D341Med (cell line): ENCODE measurements at places on chromosomes 11 and 22.
A peak's percentile ranks its signal among the peaks of the same experiment; 100 is the strongest.

DNA sequence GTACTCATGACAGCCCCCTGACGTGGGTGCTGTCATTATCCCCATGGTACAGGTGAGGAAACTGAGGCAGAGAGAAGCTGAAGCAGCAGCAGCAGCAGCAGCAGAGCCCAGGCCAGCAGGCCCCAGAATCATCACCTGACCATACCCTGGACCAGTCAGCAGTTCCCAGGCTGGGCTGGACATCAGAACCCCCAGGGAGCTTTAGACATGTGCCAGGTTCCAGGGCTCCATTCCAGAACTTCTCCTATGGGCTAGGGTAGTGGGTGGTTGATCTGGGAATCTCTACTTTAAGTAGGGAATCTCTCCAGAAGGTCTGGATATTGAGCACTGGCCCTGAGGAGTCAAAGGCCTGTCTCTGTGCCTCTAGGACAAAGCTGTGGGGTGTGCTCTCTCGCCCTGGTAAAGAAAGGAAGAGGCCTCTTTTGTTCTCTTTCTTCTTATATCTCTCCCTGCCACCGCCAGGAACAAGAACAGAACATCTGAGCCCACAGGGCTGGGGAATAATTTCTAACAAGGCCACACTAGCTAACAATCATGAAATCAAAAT, 26.6 kb downstream of the MAFF start:
- DNase-seq = no peak

- DNase-seq = no peak
Measured at GRCh38 chr22:41429232-41429950, 17.2 kb downstream of the TOB2 start.

- no peak for DNase-seq
Measured at GRCh38 chr11:35650467-35650866, 12.1 kb upstream of the TRIM44 start.

DNA sequence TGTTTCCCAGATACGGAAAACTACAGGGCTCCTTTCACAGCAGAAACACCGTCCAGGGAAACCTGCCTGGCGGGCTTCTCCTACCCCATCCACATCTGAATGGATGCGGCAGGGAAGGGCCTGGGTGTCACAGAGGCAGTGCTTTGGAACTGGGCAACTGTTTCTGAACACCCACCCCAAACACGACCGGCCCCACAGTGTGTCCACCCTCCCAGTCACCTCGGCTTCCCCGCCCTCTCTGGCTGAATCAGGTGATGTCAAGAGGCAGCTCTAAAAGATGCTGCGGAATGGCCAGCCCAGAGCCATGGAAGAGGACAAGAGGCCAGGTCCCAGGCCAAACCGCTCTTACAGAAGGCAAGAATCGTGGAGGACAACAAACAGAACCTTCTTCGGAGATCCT, 22.0 kb downstream of the IFT27 start:
- DNase-seq = no peak

GRCh38 chr11:1341928-1342524, 32.6 kb upstream of the TOLLIP start:
- no peak for DNase-seq

GRCh38 chr11:122155765-122156527, 39.9 kb upstream of the BLID start:
- no peak for DNase-seq

DNA sequence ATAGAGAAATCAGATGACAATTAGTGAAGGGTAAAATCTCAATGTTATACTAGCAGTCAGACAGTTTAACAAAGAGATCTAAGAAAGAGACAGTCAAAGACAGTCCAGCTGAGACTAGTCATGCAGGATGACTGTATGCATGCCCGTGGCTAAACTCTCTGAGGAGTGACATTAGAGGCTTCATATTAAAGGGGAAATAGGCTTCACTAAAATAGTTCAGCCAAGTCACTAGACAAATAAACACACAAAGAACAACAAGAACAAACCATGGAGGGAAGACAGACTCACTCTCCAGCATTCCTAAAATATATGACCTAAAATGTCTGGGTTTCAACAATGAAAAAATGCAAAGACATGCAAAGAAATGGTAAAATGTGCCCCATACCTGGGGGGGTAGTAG, 18.6 kb upstream of the APLNR start:
- DNase-seq = no peak

DNA sequence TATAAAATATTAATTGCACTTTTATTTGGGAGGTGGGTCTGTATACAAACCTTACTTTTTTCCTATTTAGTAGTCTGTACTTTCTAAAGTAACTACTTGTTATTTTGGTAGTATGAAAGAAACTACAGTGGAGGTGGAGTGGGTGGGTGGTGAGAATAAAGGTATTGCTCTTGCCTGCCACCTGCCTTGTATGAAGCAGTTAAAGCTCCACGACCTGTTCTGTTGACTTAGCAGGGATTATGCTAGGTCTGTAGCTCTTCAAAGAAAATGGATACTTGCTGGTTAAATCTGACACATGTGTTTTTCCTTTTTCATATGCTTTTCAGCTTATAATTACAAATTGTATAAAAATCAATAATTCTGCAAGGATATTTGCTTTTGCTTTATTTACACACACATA, 111.9 kb downstream of the EHF start:
- no peak for DNase-seq

DNA sequence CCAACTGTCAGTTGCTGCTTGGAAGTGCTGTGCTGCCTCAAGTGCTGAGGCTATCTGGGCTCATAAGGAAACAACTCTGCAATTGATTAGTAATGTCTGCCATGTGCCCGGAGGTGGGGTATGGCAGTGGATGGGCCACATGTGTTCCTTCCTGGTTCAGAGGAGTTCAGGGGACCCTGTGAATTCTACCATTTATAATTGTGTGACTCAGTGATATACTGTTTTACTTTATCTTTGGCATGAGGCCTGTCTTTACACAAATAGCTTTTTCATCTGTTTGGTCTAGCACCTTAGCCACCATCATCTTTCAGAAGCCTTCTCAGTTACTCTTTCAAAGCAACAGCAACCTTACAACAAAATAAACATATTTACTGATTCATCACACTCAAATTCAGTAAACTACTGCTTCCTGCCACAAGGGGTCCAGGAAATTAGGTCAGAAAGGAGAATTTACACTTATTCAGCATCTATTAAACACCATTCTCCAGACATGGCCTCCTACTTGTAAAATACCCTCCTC, 20.9 kb downstream of the DKK3 start:
- no peak for DNase-seq

DNA sequence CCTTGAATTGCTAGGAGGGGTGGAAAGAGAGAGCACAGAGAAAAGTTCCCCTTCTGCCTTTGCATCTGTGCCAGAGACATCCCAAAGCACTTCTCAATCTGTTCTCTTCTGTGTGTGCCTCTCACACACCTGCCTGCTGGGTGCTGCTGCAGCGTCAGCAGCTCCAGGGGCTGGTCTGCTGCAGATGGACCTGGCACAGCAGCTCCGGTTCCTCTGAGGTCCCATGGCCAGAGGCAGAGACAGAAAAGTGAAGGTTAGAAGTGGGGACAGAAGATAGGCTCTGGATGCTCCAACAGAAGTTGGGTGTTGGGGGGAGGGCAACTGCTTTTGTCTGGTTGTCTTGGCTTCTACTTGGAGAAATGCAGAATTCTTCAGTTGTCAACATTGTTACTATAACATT, 48.9 kb upstream of the KIRREL3 start:
- DNase-seq = no peak

DNA sequence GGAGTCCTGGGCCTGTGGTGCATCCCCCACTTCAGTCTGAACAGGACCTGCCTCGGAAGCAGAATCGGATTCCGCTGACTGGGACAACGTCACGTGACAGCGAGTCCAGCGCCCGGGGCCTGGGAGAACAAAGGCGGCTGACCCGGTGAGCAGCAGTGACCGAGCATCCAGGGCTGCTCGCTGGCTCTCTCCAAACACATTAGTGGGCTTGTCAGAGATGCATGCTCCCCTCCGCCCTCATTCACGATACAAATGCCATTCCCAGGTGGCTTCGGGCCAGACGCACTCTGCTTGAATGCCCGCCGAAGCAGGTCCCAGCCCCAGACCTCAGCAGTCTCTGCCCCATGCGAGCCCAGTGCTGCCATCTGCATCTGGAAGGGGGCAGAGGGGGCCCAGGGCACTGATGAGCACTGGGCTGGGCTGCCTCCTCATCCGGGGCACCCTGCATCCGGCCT, 91.0 kb downstream of the WNT7B start:
- DNase-seq = no peak

DNA sequence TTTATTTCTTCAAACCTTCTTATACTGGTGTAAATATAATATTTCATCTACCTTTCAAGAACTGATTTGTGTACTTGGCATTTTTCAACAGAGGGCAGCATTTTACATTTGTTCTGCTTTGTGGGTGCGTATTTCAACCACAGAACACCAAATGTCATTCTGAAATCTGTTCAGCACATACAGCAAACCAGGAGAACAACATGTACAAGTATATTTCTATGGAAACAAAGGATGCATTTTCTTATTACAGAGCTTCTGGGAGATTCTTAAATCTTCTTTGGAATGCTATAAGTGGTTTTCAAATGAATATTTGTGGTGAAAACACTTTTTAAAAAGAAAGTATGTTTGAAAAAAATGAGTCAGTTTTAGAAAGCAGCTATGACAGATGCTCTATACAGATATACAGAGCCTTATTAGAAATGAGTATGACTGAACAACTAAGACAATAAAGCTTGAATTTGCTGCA, 946.0 kb downstream of the FAM181B start:
- DNase-seq = peak; percentile 26

DNA sequence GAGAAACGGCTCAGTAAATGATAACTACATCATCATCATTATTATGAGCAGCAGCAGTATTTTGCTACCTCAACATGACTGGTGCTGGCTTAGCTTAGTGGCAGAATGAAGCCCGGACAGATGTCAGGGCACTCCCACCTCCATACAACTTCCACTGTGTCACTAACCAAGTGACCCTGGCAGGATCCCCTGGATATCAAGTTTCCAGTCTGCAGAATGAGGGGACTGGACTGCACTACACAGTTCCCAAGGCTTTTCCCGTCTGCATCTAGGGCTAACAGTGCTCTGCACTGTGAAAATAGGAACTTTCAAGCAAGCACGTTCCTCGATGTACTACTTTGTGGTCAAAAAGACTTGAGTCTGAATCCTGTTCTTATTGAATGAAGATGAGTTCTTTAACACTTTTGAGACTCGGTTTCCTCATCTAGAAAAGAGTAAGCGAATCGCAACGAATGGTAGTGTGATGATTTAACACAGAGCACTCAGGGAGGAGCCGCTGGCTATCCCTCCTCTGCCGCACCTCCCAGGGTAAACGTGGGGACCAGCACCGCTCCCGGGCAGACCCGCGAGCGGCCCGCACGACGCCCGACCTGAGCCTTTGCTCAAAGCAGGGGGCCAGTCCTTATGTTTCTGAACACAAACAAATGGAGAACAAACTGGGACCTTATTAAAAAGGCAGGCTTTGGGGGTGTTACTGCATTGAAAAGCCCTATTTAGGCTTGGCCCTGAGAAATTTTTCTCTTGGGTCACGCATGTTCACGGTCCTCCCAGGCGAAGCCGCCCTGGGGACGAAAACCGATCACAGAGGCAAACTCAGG, 910 bp downstream of the CLTCL1 start:
- DNase-seq = no peak

DNA sequence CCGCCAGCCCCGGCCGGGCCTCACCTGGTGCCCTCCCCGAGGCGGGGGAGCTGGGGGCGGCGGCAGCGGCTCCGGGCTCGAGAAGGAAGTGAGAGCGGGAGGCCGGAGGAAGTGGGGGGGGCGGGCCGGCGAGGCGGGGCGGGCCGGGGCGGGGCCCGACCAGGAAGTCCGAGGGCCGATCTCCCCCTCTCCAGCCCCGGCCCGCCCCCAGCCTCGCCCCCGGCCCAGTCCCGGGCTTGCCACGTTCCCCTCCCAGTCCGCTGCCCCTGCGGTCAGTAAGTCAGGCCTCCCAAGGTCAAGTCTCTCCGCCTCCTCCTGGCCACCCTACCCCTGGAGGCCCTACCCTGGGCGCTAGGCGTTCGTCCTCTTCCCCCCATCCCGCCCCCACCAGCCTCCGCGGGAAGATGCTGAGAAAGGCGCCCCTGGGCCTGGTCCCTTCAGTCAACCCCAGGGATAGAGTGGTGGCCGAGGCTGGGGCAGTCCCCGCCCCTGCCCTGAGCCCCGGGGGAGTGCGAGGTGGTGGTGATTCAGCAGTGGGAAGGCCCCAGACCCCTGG, at the start of gene RHOG:
RHOG (minus strand) TSS at position 90 of the 556 bp plus-strand sequence. CDS start 12,821 bp downstream, outside the sequence.
- DNase-seq = peak; percentile 86

DNA sequence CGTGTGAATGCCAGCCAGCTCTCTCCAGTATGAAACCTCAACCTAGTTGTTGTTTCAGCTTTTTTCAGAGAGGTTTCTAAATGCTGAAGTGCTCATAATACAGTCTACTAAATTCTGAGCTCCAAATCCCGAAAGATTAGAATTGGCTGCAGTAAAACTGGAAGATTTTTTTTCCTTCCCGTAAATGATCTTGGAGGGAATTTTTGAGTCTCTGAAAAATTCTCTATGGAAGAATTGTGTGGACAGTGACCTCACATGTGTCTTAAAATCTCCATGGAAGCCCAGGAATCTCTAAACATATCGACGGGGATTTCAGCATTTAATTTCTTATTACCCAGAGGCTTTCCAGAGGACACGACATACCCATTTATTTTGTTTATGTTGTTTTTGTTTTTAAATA, 1499.2 kb downstream of the LRRC4C start:
- DNase-seq = no peak

DNA sequence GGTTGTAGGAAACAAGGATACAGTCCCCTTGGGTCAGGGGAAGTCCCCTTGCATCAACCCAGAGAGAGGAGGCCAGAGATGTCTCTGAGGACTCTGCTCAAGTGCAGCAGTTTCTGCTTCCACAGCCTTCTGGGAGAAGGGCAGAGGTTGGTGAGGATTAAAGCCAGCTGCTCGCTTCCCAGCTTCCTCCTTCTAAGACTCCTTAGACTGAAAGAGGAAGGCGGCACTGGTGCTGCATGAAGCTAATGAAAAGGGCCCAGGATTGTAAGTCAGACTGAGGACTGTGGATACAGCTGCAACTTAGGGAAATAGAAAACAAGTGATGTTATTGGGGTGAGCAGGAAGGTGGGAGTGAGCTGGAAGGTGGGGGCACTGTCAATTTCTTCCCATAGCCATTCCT, at the start of gene OR52K1:
OR52K1 (plus strand) TSS at position 202 of the 400 bp plus-strand sequence. CDS start 6,255 bp downstream, outside the sequence.
- no peak for DNase-seq

GRCh38 chr22:24525416-24526037, 29.4 kb downstream of the GUCD1 start:
- peak; percentile 79 for DNase-seq

GRCh38 chr22:44026630-44027511, 2.8 kb downstream of the PARVB start:
- DNase-seq = no peak

- DNase-seq = peak; percentile 90
Measured at GRCh38 chr11:116641561-116642045, 131.2 kb downstream of the BUD13 start.

DNA sequence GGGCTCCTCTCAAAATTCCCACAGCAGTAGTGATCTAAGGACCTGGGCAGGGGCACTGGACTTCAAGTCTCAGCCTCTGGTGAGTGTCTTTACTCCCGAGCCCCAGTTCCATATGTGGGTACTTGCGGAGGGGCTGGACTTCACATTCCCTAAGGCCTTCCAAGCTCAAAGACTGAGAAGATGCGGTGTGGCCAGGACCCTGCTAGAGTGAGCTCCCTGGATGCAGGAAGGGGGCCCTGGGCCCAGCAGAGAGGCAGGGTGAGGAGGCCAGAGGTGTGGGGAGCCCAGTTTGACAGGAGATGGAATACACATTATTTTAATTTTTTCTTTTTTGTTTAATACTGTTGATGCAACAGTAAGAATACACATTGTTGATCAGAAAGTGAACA, 83.7 kb downstream of the IGLL1 start:
- no peak for DNase-seq

GRCh38 chr11:98701541-98701940, 319.2 kb upstream of the CNTN5 start:
- DNase-seq = no peak

GRCh38 chr22:31912407-31912743, 32.0 kb upstream of the YWHAH start:
- no peak for DNase-seq
